ENCODE measurements at places on chromosomes 7 and 10. TPM values are rescaled to one million over a fixed set of nuclear protein-coding genes. Genes with fewer than 3 reads are reported as not detected.

CWF19L1 gene
- total RNA-seq: 33.5 TPM

DNA sequence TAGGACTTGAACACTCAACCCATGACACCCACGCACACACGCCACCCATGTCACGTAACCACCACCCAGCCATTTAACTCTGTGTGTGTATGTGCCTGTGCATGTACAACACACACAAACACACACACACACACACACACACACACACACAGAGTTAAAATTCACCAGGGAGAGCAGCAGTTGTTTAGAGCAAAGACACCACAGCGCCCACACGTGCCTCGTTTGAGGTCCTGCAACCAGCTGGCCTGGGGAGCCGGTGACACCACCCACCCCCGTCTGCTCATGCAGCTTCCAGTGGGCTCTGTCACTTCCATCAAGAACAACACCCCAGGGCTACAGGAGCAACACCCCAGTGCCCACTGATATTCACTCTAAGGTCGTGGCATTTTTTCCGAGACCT is 97.4 kb downstream of the ELFN1 start:
- no peak for DNase-seq

GRCh38 chr10:8069108-8069507 is 14.6 kb downstream of the GATA3 start:
- DNase-seq: no peak

GRCh38 chr7:51180092-51180491 is 136.5 kb downstream of the COBL start:
- no peak for DNase-seq

LRRD1 gene
- total RNA-seq: not detected

DNA sequence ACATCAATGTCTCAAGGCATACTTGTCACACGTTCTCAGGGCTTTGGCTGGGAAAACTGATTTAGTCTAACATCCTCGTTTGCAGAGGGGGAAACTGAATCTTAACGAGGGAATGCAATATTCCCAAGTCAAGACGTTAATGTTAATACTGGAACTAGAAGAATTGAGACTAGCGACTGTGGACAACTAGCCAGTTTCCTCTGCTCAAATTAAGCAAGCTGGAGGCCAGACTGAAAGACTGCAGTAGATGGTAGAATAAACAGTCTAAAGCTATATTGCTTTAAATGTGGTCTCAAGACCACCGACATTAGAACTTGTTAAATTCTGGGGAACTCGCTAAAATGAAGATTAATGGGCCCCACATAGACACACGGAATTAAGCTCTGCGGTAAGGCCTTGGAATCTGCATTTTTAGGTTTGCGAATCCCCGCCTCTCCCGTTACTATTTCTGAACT is 639 bp upstream of the TFAM start:
- DNase-seq: no peak

KDM7A gene
- 0.46 TPM for total RNA-seq

- no peak for DNase-seq
Measured at GRCh38 chr7:48011951-48012350, 17.0 kb downstream of the SUN3 start.

DNA sequence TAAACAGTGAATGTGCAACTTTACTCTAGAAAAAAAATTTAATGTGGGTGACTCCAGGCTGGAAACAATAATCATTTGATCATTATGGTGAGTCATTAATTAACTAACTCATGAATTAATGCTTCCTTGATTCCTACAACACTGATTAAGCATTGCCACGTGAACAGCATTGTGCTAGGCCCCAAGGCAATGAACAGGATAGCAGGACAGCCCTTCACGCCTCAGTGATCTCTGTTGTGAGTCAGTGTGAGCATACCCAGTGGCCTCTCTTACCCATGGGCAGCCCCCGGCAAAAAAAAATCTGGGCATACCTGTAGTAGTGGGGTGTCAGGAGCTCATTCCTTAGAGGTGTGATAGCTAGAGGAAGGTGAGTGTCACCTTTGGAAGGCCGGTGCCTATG is 76.0 kb downstream of the DENND2A start:
- DNase-seq: peak; percentile 38

PPP1R3A gene
- total RNA-seq: not detected

CLCN1 gene
- total RNA-seq: not detected

LAMB4 gene
- not detected for total RNA-seq

KLF14 gene
- not detected for total RNA-seq

- no peak for DNase-seq
Measured at GRCh38 chr7:155864271-155864985, 52.2 kb upstream of the SHH start.

HOXA2 gene
- not detected for total RNA-seq

CCM2 gene
- 43.2 TPM for total RNA-seq

DNA sequence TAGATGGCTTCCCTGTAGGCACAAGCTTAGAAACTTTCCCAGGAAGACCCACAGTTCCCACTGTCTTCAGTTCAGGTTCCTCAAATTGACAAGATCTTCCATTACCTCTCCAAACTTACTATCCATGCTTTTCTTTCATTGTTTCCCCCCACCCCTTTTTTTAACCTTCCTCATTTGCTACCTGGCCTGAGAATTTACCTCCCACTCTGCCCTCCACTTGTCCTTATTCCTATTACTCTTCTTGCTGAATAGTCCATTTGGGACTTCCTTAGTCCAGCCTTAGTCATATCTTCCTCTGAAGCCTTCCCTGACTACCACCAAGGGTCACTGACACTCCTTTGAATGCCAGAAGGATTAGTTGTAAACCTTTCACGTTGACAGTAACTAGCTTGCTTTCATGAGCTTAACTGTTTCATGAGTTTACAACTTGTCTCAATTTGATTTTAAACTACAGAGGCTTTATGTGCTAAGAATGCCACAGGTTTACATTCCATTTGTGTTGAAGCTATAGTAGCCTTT is 1.2 kb upstream of the CALU start:
- peak; percentile 4 for DNase-seq

MCM10 gene
- 27.8 TPM for total RNA-seq

ZNF107 gene
- total RNA-seq: 0.92 TPM

GIMAP2 gene
- total RNA-seq: 8.3 TPM

GRCh38 chr10:78820007-78820362 is 248.8 kb upstream of the ZMIZ1 start:
- no peak for DNase-seq

DNA sequence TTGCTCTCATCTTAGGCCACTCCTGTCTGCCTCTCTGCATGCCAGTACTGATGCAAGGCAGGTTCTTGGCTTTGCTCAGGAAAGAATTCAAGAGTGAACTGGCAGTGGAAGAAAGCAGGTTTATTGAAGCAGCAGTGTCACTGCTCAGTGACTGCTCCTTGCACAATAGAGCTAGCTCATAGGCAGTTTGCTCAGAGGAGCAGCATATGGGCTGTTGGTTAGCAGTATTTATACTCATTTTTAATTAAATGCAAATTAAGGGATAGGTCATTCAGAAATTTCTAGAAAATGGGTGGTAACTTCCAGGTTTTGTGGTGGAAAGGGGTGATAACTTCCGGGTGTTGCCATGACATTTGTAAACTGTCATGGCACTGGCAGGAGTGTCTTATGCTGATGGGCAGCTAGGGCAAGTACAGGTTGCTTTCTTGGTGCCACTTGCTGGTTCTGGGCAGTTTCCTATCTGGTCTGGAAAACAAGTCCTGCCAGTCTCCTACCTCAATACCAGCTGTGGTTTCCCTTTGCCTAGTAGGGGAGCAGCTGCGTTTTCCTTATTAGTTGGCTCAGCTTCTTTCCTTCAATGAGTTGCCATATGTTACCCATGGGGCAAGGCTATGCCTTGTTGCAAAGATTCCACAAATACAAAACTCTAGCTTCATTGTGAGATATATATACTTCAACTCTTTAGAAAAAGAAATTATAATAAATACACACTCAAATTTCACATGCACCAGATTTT is 64.8 kb upstream of the CALD1 start:
- DNase-seq: no peak

DNA sequence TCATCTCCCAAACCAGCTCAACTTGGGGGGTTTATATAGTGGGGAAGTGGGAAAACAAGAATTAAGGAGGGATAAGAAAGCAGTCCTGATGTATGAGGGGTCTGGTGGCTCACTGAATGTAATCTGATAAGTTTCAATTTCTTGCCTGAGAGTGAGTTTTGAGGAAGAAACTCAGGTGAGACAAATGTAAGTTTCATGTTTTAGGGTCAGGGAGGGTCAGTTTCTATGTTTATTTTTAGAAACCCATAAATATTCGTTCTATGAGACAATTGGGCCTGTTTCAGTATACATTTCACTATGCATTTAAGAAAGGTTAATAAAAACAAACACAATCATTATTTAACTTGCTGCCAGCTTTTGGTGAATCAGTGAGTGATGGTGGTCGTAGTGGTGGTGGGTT is 128.0 kb upstream of the MBL2 start:
- no peak for DNase-seq

ICA1 gene
- not detected for total RNA-seq

GRCh38 chr10:27997865-27998177 is 1.1 kb downstream of the ODAD2 start:
- DNase-seq: no peak

GRCh38 chr7:125695626-125696025 is 766.0 kb upstream of the POT1 start:
- DNase-seq: no peak

CDNF gene
- 0.92 TPM for total RNA-seq

DNA sequence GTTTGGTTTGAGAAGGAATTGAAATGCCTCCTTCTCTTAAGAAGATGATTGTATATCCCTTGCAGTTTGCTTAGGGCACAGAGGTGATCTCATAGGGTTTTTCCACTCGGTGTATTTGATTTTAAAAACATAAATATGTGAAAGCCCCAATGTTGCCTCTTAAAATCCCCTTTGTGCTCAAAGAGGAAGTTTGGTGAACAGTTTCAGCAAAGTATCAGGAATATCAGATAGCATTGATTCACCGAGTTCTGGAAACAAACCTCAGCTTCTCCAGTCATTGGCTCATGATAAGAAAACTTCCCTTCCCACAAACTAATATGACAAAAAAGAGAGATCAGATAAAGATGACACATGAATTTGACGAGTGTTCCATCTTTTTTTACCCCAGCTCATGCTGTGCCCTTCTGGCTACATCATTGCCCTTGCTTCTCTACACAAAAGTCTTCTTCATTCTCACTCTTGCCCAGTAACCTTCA is 20.1 kb upstream of the SMNDC1 start:
- DNase-seq: no peak

CPN1 gene
- total RNA-seq: not detected

ZNF783 gene
- total RNA-seq: 4.8 TPM

- DNase-seq: no peak
Measured at GRCh38 chr10:60135020-60135419, 228.7 kb upstream of the CCDC6 start.

GRCh38 chr7:64990216-64990615 is 620 bp downstream of the ZNF117 start:
- no peak for DNase-seq

NKX2-3 gene
- not detected for total RNA-seq
